ENCODE measurements at places on chromosomes 3 and 15.
A peak's percentile ranks its signal among the peaks of the same experiment; 100 is the strongest.

- peak; percentile 18 for DNase-seq
These were observed 26.3 kb upstream of the TIPARP start for GRCh38 chr3:156648086-156648485.

- DNase-seq: no peak
These were observed 44.0 kb upstream of the ALDH1A3 start for GRCh38 chr15:100835636-100836035.

DNA sequence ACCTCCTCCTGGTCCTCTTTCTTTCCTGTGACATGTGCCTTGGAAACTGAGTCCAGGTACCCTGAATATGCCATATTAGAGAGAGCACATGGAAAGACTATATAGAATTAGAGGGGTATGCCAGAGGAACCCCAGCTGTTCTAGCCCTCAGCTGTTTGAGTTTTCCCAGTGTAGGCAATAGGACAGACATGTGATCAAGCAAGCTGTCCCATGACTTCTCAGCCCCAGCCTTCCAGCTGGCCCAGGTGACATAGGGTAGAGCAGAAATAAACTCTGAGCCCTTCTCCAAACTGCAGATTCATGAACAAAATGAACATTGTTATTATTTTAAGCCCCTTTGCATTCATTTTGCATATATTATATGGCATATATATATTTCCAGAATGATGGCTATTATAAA, 118.7 kb downstream of the PPM1L start:
- no peak for DNase-seq

DNA sequence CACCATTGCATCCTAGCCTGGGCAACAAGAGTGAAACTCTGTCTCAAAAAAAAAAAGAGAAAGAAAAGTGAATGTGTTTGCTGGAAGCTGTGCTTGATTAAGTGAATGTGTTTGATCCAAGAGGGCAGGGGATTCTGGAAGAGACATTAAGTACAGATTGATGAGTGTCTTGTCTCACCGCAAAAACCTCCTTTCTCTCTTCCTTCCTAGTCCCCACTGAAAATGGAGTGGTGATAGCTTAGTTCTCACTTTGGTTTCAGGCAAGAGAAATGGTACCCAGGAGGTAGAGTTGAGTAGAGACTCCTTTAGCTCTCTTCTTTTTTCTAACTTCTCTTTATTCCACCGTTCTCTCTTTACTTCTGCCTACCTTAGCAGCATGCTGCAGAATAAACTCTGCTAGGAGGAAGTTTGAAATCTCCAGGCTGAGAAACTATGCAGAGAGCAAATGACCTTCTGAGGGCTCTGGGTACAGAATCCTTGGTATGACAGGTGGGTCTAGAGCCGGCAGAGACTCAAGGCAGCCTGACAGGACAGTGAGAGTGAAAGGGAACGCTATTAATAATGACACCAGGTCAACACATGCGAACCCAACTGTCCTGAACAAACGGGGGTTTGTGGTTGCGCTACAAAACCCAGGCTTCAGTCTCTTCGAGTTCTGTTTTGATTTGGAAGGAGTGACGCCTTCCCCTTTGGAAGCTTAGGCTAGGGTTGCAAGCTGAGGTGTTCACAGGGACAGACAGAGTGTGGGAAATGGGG, 74.9 kb downstream of the SMAD3 start:
- DNase-seq: no peak

- DNase-seq: peak; percentile 84
These were observed 662 bp downstream of the TMEM108 start for GRCh38 chr3:133038731-133039375.

DNA sequence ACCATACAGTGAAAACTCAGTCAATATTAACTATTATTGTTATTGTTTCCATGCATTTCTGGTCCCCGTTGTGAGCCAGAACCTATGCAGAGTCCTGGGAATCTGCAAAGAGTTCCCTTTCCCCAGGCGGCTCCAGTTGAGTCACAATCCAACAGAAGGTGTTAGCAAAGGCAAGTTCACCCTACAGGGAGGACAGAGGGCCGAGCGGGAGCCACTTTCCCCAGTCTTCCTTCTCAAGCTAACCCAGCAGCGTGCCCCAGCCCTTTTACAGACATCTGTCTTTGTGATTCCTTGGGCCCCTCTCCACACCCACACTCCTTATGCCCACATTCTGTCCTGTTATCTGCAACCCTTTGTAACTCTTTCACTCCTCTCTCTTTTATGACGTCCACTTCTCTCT, 13.1 kb upstream of the LTF start:
- no peak for DNase-seq

- no peak for DNase-seq
These were observed 343.2 kb upstream of the ONECUT1 start for GRCh38 chr15:53133255-53133850.

DNA sequence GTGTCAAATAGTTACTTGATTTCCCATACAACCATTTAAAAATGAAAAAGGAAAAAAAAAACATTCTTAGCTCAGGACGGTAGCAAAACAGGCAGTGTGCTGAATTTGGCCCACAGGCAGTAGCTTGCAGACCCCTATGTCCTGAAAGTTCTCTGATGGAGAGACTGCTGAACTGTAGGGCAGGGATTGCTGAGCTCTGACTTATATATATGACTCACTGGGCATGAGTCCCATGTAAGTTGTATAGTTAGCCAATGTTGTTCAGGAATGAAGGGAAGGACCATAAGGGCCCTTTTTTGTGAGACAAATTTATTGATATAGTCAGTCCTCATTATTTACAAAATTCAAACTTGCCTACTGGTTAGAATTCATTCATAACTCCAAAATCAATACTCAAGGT, 36.9 kb upstream of the FRMD4B start:
- DNase-seq: no peak

DNA sequence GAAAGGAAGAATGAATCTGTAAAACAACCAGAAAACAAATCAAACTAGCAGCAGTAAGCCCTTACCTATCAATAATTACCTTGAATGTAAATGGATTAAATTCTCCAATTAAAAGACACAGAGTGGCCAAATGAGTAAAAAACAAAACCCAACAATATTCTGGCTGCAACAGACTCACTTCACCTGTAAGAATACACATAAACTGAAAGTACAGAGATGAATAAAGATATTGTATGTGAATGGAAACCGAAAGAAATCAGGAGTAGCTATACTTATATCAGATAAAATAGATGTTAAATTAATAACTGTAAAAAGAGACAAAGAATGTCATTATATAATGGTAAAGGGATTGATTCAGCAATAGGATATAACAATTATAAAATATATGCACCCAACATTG, 514.5 kb upstream of the DPPA4 start:
- DNase-seq: no peak

DNA sequence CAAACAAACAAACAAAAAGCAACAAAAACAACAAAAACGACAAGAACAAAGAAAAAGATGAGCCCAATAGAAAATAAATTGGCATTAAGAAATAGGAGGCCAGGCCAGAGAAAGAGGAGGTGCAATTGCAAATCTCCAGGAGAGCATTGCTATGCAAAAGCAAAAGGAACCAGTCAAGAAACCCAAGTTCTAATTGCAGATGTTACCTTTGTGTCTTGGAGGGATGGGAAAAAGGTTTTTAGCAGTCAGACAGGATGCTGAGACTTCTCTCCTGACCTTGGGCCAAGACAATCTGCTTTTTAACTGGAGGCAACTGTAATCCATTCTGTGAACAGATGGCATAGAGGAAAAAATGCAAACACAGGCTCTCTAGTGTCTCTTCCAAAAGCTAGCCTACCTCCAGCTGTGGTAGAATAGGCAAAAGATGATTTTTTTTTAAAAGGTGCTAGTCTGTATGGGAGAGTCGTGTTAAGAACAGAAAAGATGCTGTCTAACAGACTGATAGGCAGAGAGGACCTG, 56.4 kb downstream of the LSAMP start:
- no peak for DNase-seq

DNA sequence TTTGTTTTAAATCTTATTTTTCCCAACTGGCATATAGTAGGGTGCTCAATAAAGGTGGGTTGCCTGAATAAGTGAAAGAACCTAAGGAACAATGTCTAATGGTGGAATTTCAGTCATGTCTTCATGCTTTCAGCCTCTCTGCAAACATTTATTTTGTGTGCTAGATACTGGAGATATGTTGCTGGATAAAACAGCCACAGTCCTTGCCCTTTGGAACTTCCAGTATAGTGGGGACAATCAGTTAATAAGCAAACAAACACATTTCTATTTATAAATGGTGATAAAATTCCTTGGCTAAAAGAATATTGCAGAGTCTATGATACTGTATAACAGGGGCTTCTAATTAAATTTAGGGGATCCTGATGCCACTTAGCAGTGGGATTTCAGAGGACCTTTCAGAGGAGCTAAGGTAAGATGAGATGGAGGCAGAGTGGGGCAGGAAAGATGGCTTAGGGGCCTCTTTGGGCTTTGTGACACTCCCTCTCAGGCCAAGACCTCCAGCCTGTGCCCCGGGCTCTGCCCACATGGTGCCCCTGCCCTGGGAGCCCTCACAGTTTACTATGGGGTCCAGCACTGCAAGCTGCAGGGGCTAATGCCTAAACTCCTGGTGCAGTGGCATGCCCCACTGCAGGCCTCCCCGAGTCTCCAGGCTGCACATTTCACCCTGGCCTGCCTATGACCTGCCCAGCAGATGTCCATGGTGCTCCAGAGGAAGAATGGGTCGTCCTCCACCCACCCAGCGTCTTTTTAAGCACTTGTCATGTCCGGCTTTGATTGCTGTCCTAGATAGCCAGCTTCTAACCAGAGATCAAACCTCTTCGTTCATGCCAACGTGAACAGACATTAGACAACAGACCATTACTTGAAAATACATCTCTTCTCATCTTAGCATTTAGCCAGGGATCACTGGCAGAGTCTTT, 61.6 kb upstream of the PRR23C start:
- DNase-seq: no peak

- no peak for DNase-seq
These were observed 15.0 kb downstream of the TIGIT start for GRCh38 chr3:114308830-114309229.

- DNase-seq: no peak
These were observed 4.7 kb upstream of the CLASP2 start for GRCh38 chr3:33722626-33723370.

DNA sequence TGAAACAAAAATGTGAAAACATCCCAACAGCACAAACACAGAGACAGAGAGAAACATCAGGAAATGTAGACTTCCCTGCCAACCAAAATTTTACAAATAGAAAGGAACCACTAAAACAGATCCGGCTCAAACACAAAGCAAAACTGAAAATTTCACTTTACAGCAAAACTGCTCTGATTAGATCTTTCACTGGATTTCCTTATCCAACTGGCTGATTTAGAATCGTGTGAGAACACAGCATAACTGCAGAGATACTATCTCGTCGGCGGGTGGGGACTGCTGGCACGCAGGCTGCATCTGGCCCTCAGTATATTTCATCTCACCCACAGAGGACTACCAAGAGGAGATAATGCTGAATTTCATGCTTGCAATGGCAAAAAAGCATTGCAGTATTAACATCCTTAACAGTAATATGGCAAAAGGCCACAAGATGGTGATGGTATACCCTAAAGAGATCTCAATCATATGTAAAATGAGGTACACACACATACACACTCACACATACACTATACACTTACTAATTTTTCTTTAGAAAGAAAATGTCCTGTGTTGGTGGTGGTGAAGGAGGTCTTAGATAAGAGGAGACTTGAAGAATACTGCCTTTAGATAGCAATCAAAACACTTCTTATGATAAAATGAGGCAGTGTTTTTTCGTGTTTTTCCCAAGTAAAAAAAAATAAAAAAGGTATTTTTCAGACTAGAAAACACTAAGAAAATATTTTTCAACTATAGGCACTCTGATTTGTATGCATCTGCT, 10.6 kb upstream of the LEO1 start:
- peak; percentile 73 for DNase-seq

DNA sequence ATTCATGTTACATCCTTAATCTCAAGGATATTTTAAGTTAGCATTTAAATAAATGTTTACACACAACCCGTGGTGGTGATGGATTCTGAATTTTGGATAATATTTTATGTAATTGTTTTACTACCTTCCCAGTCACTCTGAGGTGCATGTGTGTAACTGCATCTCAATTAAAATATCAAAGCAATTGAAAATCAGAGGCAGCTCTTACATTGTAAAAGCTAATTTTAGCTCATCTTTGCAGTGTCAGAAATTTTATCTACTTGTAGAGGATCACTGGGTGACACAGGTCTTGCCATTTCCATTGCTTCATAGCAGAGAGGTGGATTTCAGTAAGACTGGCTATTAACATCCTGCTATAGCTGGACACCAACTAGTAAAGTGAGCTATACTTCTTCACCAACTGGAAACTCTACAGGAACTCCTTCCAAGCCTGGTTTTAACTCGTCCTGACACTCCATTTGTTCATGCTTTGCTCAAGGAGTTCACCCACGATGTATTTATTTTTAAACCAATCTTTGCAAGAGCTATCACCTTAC, 19.6 kb upstream of the MITF start:
- DNase-seq: no peak

DNA sequence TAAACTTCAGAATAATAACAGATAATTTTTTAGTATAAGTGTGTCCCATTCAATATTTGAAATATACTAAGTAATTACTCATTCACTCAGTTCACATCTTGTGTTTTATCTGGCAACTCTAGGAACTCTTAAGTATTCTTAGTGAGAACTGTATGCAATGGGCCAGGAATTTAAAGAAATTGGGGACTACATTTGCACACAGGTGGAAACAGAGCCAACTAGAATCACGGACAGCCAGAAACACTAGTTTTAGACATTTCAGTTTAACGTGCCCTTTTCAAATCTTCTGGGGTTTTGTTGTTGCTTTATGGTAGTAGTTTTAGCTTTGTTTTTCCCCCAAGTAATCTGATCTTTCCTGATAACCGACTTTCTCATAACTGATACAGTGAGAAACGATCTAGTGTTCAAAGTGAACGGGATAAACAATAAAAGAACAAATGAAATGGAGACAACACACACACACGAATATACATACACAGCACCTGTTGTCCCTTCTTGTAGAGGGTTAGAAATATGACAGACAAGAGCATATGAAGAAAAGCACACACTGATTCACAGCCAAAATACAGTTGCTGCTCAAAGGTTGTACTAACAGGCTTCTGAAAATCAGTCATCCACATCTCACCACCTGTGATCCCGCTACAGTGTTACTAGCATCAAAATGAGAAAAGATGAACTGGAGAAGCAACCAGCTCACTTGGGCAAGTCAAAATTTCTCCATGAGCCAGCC, 167.0 kb downstream of the FMN1 start:
- DNase-seq: no peak

DNA sequence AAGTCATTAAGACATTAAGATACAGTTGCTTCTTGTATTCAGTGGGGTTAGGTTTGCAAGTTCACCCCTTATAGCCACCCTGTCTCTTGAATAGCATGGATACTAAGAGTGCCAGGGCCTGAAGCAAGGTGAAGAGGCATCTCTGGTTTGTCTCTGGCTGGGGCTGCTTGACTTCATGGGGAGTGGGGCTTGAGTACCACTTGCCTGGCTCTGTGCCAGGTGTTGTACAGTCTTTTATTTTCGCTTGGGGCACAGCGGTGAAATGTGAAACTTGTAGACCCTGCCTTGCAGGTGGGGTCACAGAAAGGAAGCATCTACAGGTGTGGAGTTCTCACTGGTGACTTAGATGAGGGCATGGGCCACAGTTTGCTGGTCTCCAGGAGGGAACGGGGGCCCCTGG, 152.1 kb downstream of the PDE8A start:
- DNase-seq: no peak

- peak; percentile 82 for DNase-seq
These were observed 496.1 kb downstream of the FOXP1 start for GRCh38 chr3:71087143-71088018.

- no peak for DNase-seq
These were observed 195.8 kb downstream of the SHQ1 start for GRCh38 chr3:72652395-72652794.

GRCh38 chr15:27937851-27938250, 161.3 kb downstream of the OCA2 start:
- no peak for DNase-seq

Measured in osteoblast (primary cell).